ENCODE measurements at places on chromosomes 2 and 18. TPM values are rescaled to one million over a fixed set of nuclear protein-coding genes. Genes with fewer than 3 reads are reported as not detected.

Gene DSG2
- total RNA-seq: 0.31 TPM

Gene C2orf66
- total RNA-seq: 0.19 TPM

Gene RFX8
- 20.3 TPM for total RNA-seq

Gene HOXD8
- 0.06 TPM for total RNA-seq

Gene GATA6
- total RNA-seq: 29.3 TPM

Gene WNT6
- total RNA-seq: not detected

Gene LBX2
- 1.6 TPM for total RNA-seq

Gene STK39
- total RNA-seq: 16.8 TPM

Gene CTNNA2
- not detected for total RNA-seq

Gene REEP1
- 0.50 TPM for total RNA-seq

Gene CD226
- total RNA-seq: 0.53 TPM

Gene HJURP
- 20.3 TPM for total RNA-seq

Gene NCKAP1
- 131 TPM for total RNA-seq

Gene SPDYA
- total RNA-seq: 0.79 TPM

Gene MEP1B
- not detected for total RNA-seq

Gene LYG2
- total RNA-seq: not detected

Gene ELOA2
- not detected for total RNA-seq

Gene FOXI3
- not detected for total RNA-seq

Gene HRH4
- total RNA-seq: 0.06 TPM

Gene CABLES1
- total RNA-seq: 19.0 TPM

Gene RGPD4
- total RNA-seq: under 0.01 TPM

Gene MARCHF4
- 2.1 TPM for total RNA-seq

Gene KATNAL2
- total RNA-seq: 4.1 TPM

Gene NOP58
- 51.5 TPM for total RNA-seq

Gene RGPD3
- 0.13 TPM for total RNA-seq

Gene SLC20A1
- 144 TPM for total RNA-seq

Gene FAM110C
- under 0.01 TPM for total RNA-seq

Gene TEX44
- not detected for total RNA-seq

Gene KIF1A
- not detected for total RNA-seq

Gene CPLX4
- total RNA-seq: not detected

Gene REG1B
- not detected for total RNA-seq

Gene KYNU
- 0.92 TPM for total RNA-seq

Gene COL4A4
- 33.4 TPM for total RNA-seq

Gene FAP
- total RNA-seq: 91.9 TPM

Gene CXCR4
- 16.1 TPM for total RNA-seq

Gene BCL2
- 1.6 TPM for total RNA-seq

Gene CYRIA
- 1.5 TPM for total RNA-seq

Gene NOSTRIN
- total RNA-seq: under 0.01 TPM

Gene HAAO
- total RNA-seq: 0.53 TPM

Gene PTPRM
- total RNA-seq: 100 TPM

Gene PRKAG3
- total RNA-seq: 0.40 TPM

Gene CCDC150
- 6.7 TPM for total RNA-seq

Gene PPP1R1C
- total RNA-seq: 0.56 TPM

Gene POTEC
- total RNA-seq: not detected

Gene STK25
- 123 TPM for total RNA-seq

Gene DSC2
- total RNA-seq: not detected

Gene CRYGD
- not detected for total RNA-seq

Gene SATB2
- total RNA-seq: 11.8 TPM

Gene ACADL
- total RNA-seq: 0.26 TPM

Gene IL36B
- total RNA-seq: not detected

Gene SOX11
- not detected for total RNA-seq

Gene BBS5
- 5.7 TPM for total RNA-seq

Gene FAM168B
- 84.3 TPM for total RNA-seq
